ENCODE measurements at places on chromosomes 3 and 15. TPM values are rescaled to one million over a fixed set of nuclear protein-coding genes. Genes with fewer than 3 reads are reported as not detected.

The RTP3 gene
- 28.6 TPM for total RNA-seq

The PRSS50 gene
- 0.13 TPM for total RNA-seq

The HTR3E gene
- not detected for total RNA-seq

The CCDC66 gene
- 6.2 TPM for total RNA-seq

The ARGFX gene
- not detected for total RNA-seq

The DCBLD2 gene
- 10.0 TPM for total RNA-seq

GRCh38 chr3:43692085-43692855, 1.5 kb downstream of the ABHD5 start:
- DNase-seq = no peak

DNA sequence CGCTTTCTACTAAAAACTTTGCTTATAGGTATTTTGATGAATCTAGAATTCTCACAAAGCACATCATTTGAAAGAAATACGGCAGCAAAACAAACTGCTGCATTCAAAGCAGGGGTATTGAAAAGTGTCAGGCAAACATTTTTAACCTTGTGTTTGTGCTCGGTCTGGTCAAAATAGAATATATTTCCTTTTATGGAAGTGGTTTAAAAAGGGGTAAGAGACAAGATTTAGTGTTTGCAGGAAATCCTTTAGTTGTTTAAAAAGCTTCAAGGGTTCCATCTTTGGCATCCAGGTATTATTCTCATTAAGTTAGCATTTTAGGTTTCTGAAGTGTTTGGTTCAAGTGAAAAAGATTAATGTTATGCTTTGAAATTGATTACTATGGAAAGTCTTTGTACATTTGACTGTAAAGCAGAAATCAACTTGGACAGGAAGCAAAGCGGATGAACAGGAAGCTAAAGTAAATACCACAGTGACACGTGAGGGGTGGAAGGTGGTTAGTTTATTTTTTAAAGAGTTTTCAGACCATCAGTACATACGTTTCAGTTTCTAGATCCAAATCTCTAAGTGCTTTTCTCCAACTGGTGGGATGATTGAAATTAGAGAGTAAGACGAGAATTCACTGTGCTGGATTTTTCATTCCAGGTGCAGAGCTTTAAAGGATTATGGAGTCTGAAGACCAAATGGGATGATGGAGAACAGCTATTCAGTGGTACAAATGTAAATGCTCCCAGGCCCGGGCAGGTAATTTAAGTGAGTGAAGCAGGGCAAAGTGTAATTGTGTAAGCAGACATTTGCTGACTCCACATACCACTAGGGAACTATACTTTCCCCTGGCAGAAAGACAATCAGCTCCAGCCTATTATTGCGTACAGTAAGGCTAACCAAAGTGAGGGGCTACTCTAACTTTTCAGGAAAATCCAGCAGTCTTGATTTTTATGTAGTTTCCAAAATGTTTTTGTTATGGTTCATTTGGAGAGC, 341.8 kb upstream of the TBL1XR1 start:
- no peak for DNase-seq

DNA sequence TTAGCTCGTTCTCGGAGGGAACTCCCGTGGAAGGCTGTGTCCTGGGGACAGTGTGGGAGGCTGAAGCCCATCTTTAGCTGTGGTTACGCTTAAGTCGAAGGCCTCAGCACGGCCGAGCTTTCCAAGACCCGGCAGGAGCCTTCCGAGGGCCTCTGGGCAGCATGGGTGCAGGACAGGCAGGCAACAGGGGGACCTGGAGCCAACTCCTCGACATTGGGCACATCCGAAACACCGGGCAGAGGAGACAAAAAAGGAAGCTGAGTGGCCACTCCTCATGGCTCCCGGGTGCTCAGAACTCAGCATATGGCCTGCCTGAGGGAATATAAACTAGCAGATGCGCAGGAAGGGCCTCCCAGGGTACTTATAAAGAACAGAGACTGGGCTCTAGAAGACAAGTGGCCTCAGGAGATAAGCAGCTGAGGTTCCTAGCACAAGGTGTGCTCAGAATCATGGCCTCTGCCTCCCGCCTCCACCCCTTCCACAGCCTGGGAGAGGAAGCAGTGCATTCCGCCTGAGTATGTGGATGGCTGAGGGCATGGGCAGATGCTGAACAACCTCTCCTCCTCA, 34.1 kb downstream of the ABTB1 start:
- DNase-seq = peak; percentile 39

DNA sequence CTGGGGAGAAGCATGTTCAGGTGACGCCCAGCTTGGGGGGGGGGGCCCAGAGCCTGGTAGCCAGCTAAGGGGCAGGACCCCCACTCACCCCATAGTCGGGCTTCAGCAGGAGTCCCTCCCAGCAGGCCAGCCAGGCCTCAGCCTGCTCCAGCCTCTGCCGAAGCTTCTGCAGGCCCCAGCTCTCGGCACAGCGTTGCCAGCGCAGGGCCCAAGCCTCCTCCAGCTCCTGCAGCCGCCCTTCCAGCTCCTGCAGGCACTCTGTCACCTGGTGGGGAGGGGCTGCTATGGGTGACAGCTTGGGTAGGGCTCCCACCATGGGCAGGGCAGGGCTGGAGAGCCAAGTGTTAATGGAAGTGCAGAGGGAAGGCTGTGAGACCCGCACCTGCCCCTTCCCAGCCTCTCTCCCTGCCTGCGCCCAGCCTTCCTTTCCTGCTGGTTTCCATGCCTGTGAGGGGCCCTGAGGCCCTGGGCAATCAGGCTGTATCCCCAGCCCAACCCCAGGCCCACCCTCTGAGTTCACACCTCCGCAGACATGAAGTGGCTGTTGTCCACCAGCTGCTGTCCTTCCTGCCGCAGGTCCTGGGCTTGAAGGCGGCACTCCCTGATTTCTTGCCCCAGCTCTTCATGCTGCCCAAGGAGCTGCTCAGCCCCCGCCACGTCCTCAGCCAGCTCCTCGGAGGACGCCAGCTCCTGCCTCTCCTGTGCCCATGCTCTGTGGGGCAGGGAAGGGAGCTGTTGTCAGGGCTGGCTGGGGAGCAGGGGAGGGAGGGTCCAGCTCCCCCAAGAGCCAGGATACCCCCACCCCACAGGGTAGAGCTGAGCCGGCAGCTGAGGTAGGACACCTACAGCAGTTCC, 14.3 kb downstream of the PLA2G4B start:
- DNase-seq = no peak

- no peak for DNase-seq
Observed at GRCh38 chr3:107512108-107512507, 10.7 kb upstream of the BBX start.

GRCh38 chr15:75640483-75641178, 607 bp upstream of the IMP3 start:
- no peak for DNase-seq

GRCh38 chr3:195221015-195221853, 49.7 kb downstream of the XXYLT1 start:
- peak; percentile 33 for DNase-seq

DNA sequence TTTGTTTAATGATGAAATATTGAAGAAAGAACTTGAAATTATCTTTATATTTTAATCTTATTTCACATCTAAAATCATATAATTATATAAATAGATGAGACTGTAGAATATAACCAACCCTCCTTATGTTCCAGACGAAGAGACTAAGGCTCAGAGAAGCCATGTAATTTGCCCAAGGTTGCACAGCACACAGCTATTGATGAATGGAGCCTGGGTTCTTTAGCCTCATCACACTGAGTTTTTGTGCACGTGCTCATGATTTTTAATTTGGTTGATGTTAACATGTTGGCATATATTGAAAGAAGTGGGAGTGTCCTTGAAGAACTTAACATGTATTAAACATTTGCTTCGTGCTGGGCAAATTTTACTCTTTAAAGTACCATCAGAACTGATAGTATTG, 151.6 kb downstream of the FNDC3B start:
- no peak for DNase-seq
